ENCODE measurements at places on chromosomes 11 and 22. TPM values are rescaled to one million over a fixed set of nuclear protein-coding genes. Genes with fewer than 3 reads are reported as not detected.

DNA sequence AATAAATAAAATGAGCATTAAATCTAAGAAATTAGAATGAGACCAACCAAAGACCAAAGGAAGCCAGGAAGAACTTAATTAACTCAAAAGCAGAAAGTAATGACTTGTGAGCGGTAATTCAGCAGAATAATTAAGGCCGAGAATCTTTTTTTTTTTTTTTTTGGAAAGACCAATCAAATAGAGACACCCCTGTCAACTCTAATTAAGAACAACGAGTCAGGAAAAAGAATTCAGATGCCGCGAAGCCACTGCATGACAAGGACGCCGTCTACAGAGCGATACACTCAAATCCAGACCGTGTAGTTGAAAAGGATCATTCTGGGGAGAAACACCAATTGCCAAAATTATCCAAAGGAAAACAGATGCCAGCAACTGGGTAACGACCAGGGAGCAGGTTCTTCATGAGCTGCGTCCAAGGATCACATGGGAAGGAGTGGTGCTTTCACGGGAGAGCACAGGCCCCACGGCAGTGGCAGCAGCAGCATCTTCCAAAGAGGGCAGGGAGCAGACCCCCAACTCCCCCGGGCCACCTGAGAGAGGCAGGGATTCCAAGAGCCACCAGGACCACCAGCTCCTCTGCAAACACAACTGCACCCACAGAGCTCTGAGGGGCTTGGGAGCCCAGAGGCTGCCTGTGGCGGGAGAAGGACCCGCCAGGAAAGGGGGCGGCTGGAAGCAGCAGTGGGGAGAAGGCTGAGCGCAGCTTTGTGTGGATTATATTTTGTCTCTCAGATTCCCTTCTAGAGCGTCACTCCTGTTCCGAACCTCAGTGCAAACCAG lies 469.8 kb downstream of the BRD1 start:
- DNase-seq = no peak

DNA sequence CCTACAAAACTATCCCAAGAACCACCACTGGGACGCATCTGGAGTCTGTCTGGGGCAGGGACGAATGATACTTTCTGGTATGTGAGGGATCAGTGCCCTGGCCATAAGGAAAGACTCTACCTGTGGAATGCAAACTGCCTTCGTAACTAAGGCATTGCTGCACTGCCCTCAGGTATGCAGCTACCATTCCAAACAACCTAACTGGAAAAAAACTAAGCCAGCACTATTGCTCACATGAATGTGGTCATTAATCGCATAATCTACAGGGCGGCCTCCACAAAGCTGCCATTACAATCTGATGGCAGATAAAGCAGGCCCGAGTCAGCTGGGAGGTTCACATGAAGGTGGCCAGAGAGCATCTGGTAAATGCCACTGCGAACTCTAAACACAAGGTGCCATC lies 3.9 kb downstream of the PACSIN2 start:
- no peak for DNase-seq

DNA sequence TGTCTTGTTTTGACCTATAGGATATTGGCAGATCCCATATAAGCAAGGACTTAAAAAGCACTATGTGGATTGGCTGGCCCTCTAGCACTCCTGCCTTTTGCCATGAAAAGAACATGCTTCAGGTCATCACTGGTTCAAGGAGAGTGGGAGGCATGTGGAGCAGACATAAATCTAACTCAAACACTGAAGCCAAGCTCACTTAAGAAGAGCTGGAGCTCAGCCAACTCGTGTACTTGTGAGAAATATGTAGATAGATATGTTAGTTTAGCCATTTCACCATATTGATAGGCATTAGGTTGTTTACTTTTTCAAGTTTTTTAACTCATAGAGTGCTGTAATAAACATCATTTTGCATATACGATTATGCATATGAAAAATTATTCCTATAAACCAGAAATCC lies 19.9 kb upstream of the BBOX1 start:
- DNase-seq = no peak

DNA sequence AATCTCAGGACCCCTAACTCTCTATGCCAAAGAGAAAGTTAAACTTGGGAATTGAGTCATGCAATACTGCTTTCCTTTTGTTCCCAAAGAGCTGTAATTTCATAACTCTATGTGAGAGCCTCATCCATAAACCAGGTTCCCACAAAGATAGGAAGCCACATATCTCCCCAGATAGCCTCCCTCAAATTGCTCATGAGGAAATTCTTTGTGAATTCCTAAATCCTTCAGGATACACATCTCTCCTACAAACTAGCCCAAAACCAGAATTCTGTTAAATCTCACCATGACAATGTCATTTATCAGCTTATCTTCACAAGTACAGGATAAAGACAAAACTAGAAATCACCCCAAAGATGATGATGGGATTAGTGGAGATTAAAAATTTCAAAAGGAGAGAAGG lies 4.7 kb upstream of the NXPE2 start:
- DNase-seq = no peak

GRCh38 chr22:36422287-36423014 lies 34.7 kb upstream of the MYH9 start:
- DNase-seq = no peak

DNA sequence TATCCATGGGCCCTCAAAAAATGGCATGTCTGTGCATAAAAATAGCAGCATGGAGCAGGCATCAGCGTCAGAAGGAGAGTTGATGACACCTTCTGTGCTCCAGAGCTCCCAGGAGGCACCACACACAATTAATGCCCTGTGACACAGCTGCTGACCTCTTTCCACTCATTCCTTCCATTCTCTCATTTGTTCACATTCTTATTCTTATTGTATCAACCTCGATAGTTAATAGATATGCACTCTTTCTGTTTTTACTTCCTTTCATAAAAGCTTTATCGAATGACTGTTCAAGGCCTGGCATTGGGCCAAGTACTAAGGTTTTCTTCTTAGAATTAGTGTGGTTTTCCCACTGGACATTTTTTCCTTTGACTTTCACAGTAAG lies 266.0 kb upstream of the MTNR1B start:
- DNase-seq = no peak

- no peak for DNase-seq
These were observed 6.5 kb upstream of the NUP160 start for GRCh38 chr11:47854667-47855066.

DNA sequence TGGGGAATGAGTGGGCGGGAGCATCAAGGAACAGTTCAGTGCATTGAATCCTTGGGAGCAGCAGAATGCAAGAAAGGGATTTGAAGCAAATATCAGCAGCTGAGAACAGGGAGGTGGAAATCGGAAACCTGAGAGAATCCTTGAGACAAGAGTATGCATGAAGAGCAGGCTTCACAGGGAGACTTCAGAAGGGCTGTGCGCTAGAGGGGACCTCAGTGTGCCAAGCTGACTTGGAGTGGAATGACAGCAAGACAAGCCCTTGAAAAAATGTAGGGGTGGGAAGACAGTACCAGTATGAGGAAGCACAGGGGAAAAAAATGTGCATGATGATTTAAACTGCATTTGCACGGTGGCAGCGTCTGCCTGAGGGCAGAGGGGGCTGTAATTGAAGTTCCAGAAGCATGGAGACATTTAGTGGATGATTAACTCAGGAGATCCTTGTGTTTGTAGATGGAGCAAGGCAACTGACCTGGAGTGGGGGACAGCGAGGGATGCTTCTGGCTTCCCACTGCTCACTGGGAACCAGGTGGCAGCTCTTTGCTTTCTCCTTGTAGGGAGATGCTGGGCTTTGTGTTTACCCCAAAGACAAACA lies 204.9 kb upstream of the PLET1 start:
- no peak for DNase-seq

DNA sequence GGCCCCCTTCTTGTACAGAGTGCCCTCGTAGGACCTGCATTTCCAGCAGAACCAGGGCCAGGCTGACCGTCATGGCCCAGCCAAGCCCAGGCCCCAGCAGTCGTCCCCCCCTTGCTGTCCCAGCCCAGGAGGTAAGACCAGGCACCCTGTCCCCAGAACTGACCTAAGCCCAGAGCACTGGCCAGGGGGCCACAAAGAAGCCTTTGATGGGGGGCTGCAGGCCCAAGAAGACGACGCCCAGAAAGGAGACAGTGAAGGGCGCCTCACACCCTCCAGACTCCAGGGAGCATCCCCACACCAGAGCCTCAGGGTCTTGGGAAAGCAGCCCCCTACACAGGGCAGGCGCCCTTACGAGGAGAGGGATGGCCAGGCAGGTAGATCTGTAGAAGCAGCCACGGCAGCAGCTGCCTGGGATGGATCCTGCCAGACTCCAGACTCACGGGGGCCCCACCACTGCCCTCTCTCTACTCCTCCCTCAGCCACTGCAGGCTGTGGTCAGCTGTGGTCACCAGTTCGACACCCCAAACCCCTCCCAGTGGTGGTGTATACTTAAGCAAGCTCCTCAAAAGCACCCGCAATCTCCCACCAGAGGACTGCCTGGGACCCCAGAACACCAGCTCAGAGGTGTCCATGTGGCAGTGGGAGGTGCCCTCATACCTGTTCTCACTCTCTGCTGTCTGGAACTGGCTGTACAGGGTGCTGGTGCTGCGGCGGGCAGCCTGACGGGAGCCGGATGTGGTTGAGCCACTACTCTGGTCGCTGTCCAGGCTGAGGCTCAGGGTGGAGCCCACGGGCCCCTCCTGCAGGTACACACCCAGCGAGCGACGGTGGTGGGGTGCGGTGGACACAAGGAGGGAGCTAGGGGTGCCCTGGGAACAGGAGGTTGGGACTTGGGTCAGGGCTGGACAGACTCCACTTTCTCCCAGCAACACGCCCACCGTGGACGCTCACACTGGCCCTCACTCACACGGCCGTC lies 27.0 kb downstream of the SBF1 start:
- no peak for DNase-seq

DNA sequence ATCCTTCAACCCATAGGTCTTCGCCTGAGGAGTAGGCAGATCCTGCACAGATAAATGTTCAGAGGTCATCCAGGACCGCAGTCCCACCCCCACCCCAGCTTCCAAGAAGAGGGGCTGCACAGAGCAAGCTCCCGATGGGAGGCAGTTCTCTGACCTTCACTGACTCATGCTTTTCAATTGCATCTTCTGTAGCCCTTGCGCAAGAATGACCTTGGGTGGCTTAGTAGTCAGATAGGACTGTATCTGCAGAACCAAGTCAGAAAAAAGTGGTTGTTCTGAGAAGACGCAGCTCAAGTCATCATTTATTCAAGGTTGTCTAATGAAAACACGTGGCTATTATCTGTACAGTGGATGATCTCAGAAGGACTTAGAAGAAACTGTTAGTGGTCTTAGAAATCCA lies 16.4 kb upstream of the GRAMD1B start:
- DNase-seq = no peak

- no peak for DNase-seq
These were observed 45.5 kb downstream of the ADM start for GRCh38 chr11:10350334-10350733.

- DNase-seq = no peak
These were observed 53.3 kb downstream of the MRTFA start for GRCh38 chr22:40583053-40583741.

- no peak for DNase-seq
These were observed 760 bp upstream of the CELSR1 start for GRCh38 chr22:46537946-46538813.

DNA sequence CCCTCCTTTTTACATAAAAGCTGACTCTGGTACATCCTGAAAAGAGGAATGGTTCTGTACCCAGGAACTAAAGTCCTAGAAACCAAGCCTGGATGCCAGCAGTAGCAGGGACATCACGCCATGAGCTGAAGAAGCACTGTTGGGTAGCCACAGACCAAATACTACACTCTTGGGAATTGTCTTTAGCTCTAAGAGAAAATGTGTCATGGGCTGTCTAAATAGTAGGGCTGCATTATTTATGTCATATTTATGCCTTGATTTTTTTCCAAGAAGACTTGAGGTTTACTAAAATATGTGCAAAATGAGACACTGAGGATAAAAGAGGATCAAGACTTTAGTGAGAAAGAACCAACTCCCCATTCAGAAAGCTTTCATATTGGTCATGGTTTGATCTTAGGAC lies 213.6 kb downstream of the RAB38 start:
- no peak for DNase-seq

DNA sequence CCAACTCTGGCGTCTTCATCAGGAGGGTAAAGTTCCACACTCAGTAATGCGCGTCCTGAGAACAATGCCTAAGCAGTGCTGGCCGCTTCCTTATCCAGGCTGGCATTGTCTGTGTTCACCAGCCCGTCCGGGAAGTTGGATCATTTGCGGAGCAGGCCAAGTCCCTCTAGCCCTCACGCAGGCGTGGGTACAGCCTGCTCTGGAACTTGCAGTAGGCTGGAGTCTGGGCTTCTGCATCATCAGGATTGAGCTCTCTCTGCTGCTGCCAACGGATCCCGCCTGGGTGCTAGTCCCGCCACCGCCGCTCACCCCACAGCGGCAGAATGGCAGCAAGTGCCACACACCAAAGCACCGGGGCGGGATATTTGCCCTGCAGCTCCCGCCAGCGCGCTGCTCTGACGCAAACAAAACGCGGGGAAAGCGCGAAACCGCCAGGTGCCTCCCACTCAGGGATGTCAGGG lies 29.0 kb downstream of the GLYATL1 start:
- DNase-seq = peak; percentile 26

DNA sequence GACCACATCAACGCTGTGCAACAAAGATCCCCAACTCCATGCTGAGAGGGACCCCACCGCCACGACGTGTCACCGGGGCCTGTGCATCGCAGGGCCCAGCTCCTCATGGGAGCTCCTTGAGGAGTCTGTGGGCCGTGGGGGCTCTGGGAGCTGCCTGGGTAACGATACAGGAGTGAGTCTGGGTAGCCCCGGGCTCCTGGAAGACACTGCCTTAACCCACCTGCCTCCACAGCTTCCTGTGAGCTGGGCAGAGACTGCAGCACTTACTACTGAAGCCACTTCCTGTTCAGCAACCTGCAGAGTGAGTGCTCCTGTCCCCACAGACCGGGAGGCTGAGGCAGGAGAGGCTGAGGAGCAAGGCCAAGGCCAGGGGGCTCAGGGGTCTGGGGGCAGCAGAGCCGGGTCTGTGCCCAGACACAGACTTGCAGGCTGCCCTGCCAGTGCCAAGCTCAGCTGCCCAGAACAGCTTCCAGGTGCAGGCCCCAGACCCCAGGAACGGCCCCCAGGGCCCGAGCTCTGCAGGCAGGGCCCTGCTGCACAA lies 226.7 kb downstream of the BRD1 start:
- no peak for DNase-seq

Gene JAML
- not detected for total RNA-seq

Gene COPB1
- 132 TPM for total RNA-seq

Gene SCUBE2
- 0.43 TPM for total RNA-seq

Gene CEND1
- not detected for total RNA-seq

Gene CRYBA4
- not detected for total RNA-seq

Gene SYT12
- total RNA-seq = 0.58 TPM

Gene UVRAG
- total RNA-seq = 7.4 TPM

Gene SLC35E4
- total RNA-seq = 9.1 TPM

Gene MMP8
- not detected for total RNA-seq

Gene GAB4
- not detected for total RNA-seq

Gene GRIK4
- total RNA-seq = 0.06 TPM

Gene ACAD8
- 18.1 TPM for total RNA-seq
